Panc1 (cell line): ENCODE measurements at places on chromosomes 1 and 21. TPM values are rescaled to one million over a fixed set of nuclear protein-coding genes. Genes with fewer than 3 reads are reported as not detected.

DNA sequence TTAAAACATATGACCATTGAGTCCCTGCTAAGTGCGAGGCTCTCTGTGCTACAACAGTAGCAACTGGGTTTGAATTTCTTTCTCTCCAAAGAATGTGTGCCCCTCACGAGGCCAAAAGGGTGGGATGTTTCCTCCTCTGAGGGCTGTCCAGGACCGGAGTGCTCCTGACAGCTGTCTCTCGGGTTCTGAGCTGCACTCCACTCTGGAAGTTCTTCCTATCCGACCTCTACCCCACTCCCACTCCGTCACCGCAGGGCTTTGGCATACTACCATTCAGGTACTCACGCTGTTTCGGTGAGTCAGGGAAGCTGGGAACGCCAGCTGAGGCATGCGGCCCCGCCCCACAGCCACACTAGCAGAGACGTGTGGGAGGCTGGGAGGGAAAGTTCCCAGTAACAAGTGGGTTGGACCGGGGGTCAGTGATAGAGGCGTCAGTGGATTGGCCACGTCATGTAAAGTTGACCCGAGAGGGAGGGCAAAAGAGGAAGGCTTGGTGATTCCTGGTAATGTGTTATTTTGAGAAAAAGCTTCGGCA lies 705 bp upstream of the SLC50A1 start:
- peak; percentile 87 for DNase-seq

DNA sequence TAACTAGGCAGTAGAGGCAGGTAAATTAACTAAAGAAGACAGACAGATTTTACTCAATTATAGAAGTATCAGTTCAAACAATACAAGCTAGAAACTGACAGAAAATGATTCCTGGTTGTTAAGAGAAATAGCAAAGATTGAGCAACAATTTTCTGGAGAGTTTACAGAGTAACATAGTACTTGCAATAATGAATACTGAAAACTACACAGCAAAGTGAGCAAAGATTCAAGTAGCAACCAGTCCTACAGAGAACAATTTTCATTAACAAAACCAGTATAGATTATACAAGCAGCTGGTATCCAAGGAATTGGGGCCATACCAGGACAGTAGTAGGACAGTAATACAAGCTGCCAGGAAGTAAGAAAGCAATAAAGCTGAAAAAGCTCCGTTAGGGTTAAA lies 37.6 kb downstream of the EYA3 start:
- DNase-seq: no peak

DNA sequence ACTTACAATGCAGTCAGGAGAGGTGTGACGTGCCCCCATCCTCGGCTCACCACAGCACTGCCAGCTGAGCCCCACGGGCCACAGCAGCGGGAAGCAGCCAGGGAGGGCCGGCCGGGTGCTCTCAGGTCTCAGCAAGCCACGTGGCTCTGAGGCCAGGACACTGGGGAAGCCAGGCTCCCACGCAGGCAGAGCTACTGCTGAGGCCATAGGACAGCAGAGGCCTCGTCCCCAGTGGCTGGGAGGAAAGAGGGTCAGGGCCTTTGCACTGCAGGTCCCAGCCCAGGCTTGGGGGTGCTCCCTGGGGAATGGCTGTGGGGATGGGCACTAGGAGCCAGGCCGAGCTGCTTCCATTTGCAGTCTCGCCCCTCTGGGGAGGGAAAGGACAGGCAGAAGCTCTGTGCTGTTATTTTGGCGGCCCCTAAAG lies 5.8 kb downstream of the LRRC47 start:
- DNase-seq: no peak

GRCh38 chr1:42756956-42757891 lies 9.6 kb downstream of the P3H1 start:
- DNase-seq: no peak

DNA sequence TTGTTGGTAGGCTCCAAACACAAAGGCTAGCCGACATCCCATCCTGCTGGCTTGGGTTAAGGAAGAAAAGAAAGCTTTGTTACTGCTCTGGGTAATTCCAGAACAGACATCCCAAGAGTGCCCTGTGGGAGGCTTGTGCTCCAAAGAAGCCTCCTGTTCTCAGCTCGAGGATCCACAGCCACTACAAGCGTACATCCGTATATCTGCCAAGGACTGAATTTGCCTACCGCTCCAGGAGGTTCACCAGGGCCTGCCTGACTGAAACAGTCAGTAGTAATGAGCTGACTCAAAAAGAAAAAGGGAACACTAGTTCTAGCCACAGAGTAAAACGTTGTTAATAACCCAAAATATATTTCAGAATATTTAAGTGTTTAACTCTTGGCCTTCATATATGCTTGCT lies 24.8 kb upstream of the MUTYH start:
- DNase-seq: no peak

DNA sequence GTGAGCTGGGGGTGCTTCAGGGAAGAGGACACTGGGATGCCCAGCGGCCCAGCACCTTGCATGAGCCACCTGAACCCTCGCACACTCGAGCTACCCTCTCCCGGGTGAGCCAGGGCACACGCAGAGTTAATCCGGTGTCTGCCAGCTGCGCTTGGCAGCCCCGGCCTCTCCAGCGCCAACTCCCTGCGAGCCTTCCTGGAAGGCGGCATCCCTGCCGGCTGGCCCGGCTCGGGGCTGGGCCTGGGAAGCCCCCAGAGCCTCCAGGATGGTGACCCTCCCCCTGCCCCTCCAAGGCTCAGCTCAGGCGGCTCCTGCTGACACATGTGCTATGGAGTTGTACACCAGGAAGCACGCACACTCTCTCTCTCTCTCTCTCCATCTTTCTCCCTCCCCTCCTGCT lies 48.7 kb downstream of the RAP1GAP start:
- no peak for DNase-seq

DNA sequence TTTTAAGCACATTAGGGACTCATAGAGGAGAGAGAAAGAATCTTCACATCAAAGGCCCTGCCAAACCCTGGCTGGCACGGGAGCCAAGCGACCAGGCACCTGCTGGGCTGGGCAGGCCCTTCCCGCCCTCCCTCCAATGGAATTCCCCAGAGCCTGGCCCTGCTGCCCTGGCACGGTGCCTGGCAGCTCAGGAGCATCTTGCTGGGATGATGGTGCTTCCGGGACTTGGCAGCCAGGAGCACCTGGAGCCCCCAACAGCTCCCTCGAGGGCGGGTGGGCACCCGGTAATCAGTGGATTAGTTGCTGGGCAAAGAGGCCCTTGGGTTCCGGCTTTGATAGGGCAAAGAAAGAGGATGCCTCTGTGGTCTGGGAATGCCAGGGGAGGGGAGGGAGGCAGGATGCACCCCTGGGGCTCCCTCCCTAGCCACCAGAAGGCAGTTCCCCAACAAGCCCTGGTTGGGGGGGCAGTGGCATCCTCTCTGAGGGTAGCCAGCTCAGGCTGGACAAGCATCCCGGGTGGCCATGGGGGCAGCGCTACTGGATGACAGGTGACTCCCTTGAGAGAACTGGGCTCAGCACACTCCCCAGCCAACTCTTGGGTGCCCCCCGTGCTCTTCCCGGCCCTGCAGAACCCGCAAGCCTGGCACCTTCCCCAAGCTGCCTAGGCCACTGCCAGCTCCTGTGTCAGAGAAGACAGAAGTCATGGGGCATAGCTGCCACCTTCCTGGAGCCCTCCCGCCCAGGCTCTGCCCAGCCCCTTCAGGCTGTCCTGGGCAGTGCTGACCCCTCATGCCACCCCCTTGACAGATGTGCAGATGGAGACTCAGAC lies 26.4 kb downstream of the KRTAP10-1 start:
- no peak for DNase-seq

DNA sequence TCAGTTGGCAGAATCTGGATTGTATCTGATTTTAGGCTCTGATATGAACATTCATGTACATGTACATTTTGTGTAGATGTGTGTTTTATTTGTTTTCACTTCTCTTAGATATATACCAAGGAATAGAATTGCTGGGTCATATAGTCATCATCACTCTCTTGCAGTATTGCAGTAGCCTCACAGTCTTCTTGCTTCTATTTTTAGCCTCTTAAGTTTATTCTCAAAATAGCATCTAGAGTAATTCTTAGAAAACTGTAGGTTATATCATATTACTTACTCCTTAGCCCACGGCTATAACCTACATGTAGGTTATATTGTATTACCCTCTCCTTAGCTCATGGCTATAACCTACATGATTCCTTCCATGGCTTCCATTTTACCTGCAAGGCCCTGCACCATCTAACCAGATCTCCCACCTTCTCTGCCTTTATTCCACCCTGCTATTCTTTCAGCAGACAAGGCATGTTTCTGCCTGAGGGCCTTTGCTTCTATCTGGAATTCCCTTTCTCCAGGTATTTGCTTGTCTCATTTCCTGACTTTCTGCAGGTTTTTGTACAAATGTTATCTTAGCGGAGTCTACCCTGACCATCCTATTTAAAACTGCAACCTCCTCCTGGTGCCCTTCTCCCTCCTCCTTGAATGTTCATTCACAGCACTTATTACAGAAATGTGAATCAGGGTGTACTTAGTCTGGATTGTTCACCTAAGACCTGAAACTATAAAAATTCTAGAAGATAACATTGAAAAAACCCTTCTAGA lies 109.0 kb upstream of the ETV3 start:
- no peak for DNase-seq

- no peak for DNase-seq
Measured at GRCh38 chr1:209823143-209824041, 4.4 kb upstream of the UTP25 start.

DNA sequence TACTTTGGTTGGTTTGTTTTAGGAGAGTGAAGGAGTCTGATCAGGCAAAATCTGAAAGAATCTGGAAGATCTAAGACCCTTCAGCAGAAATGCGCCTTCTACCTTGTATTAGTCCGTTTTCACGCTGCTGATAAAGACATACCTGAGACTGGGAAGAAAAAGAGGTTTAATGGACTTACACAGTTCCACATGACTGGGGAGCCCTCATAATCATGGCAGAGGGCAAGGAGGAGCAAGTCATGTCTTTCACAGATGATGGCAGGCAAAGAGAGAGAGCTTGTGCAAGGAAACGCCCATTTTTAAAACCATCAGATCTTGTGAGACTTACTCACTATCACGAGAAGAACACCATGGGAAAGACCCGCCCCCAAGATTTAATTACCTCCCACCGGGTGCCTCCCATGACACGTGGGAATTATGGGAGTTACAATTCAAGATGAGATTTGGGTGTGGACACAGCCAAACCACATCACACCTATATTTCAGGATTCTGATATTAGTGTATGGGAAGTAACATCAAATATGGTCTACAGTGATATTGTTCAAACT lies 99.3 kb downstream of the GLUL start:
- no peak for DNase-seq

- no peak for DNase-seq
Measured at GRCh38 chr1:167676205-167676915, 45.4 kb upstream of the MPZL1 start.

DNA sequence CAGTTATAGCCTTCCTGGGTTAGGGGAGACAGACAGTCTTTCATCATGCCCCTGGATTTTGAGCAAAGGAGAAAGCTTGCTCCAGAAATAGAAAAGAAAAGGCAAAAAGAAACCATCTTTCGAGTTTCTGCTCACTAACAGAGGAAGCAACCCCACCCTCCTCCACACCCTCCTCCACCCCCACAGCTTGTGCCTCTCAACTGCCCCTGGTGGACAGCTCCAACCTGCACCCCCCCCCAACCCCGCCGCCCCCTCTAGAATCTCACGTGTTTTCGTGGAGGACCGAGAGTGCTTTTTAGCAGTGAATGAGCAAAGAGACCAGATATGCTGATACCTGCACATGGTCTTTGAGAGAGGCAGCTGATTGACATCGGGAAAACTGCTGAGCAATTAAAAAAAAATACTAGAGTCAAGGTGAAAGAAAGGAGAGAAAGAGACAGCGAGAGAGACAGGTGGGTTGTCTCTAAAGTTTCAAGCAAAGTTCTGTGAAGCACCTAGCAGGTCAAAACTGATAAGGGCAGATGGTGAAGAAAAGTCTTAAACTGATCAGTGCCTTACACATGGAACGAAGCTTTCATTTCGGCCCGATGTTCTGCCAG lies 358.3 kb downstream of the KIF26B start:
- no peak for DNase-seq

- DNase-seq: no peak
Measured at GRCh38 chr1:19202396-19202795, 7.7 kb downstream of the UBR4 start.

DNA sequence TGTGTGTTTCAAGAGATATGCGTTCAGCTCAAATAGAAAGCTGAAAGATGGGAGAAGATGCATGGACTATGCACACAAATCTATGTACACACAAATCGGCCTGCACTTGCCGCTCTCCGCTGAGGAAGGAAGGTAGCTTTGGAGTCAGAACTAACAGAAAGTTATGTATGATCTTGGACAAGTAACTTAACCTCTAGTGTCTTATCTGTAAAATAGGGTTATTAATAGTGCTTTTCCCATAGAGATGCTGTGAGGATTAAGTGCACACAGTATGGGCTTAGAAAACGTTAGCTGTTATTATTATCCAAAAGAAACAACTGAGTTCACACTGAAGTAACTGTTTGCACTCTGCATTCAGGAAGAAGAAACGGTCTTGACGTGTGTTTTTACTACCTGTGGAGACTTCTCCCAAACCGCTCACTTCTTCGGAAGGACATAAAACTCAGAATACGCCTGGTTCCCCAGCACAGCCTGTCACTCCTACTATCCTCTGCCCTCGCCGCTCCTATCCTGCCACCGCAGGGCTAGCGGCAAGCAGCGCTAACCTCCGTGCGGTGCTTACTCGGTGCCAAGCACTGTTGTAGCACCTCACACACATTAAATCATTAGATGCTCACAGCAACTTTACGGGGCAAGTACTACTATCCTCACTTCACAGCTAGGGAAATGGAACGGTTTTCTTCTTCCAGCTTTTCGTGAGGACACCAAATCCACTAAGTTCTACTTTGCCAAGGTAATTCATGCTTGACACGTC lies 1.3 kb downstream of the TGFBR3 start:
- DNase-seq: no peak

The IL12RB2 gene
- 0.26 TPM for total RNA-seq

GRCh38 chr1:14768582-14769304 lies 170.3 kb downstream of the KAZN start:
- DNase-seq: no peak

GRCh38 chr1:50308878-50309277 lies 114.4 kb downstream of the DMRTA2 start:
- no peak for DNase-seq

The AGT gene
- 0.87 TPM for total RNA-seq

- DNase-seq: no peak
Measured at GRCh38 chr1:94602802-94603625, 61.5 kb upstream of the F3 start.

DNA sequence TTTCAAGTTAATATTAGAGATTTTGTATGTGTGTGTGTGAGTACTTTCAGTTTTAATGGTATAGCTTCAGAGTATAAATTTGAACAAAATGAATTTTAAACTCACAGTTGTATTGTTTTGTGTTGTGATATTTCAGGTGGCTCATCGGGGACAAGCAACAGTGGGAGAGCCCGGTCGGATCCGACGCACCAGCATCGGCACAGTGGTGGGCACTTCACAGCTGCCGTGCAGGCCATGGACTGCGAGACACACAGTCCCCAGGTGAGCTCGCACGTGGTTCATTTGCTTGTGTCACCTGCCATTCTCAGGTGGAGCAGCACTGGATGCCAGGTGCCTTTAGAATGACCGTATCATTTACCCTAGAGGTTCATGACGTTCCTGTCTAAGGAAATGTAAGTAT lies 139.4 kb downstream of the DYRK1A start:
- DNase-seq: no peak

The EBNA1BP2 gene
- 144 TPM for total RNA-seq

The MYBPHL gene
- not detected for total RNA-seq

- DNase-seq: no peak
Measured at GRCh38 chr1:21935891-21936365, 1.2 kb downstream of the HSPG2 start.

The SH2D1B gene
- total RNA-seq: not detected
